ENCODE measurements at places on chromosomes 4 and X. TPM values are rescaled to one million over a fixed set of nuclear protein-coding genes. Genes with fewer than 3 reads are reported as not detected.

RPS6KA6 gene
- total RNA-seq, result not detected

PAGE4 gene
- not detected for total RNA-seq

CFAP99 gene
- 0.96 TPM for total RNA-seq

GRCh38 chr4:25368315-25368714 lies 8.7 kb upstream of the ANAPC4 start:
- no peak for DNase-seq

DNA sequence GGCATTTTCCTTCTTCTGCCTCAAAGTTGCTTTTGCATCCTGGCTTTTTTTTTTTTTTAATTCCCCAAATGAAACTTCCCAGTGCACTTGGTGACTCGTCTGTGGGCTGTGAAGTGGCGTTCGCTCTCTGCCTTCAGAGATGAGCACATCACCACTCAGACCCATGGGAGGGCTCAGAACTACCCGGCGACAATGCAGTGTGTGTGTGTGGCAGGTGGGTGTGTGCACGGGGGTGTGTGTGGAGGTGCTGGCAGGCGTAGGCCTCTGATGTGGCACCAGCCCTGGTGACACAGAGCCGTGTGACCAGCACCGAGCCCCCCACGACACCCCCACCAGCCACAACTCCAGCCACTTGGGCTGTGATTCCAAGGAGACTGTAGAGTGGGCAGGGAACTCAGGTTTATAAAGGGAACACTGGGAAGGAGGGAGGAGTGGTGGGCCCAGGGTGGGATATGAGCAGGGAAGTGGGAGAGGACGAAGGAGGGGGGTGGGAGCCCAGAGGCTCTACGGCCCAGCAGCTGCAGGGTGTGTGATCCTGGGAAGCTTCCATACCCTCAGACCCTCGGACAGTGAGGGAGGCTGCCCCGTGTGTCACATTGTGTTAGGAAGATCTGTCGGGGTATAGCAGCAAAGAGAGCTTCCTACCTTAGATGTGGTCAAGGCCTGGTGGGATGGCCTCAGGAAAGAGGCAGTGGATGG lies 6.0 kb upstream of the WFS1 start:
- DNase-seq, result no peak

DNA sequence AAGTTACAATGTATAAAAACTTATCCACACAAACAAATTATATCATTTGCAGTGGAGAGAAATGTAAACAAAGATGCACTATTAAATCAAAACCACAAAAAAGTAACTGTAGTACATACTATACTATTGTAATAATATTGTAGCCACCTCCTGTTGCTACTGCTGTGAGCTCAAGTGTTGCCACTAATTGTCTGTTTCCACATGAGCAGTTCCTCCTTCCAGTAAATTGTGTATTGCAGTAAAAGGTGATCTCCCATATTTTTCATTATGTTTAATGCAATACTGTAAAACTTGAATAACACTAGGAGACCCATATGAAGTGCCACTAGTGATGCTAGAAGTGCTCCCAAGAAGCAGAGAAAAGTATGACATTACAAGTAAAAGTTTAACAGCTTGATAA lies 11.7 kb downstream of the LIN54 start:
- DNase-seq, result no peak

PRDM8 gene
- total RNA-seq, result 11.7 TPM

RXFP1 gene
- total RNA-seq, result not detected

GRCh38 chr4:165698272-165698671 lies 174.8 kb upstream of the TLL1 start:
- DNase-seq, result no peak

GRCh38 chr4:3221184-3221494 lies 27.8 kb upstream of the MSANTD1 start:
- DNase-seq, result no peak

DNA sequence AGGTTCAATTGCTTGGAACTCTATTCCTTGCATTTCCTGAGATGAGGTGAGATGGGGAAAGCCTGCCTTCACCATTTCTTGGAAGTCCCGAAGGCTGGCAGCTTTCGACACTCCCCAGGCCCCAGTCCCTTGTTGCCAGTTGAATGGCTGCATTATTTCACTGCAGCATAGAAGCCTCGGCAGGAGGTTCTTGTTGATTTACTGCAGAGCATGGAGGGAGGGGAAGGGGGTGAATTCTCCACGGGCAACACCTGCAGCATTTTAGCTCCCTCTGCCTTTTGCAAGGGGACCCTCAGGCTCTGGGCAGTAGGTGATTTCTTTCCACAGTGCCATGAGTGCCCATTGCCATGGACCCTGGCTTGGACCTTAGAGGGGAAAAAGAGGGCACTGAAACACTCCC lies 10.7 kb upstream of the BCLAF3 start:
- no peak for DNase-seq

LPAR4 gene
- total RNA-seq, result 1.3 TPM

- DNase-seq, result no peak
Measured at GRCh38 chrX:39811376-39811775, 286.4 kb downstream of the BCOR start.

PHKA2 gene
- total RNA-seq, result 6.4 TPM

GRCh38 chr4:149031399-149031798 lies 589.2 kb upstream of the NR3C2 start:
- no peak for DNase-seq

DCAF16 gene
- total RNA-seq, result 23.5 TPM

Measured in RPMI7951 (cell line).